ENCODE measurements at places on chromosomes 12 and 14.
A peak's percentile ranks its signal among the peaks of the same experiment; 100 is the strongest.

- DNase-seq = no peak
These were observed 375.5 kb downstream of the ALG10 start for GRCh38 chr12:34397591-34398365.

GRCh38 chr14:31038521-31039166 lies 12.5 kb upstream of the STRN3 start:
- DNase-seq = no peak

DNA sequence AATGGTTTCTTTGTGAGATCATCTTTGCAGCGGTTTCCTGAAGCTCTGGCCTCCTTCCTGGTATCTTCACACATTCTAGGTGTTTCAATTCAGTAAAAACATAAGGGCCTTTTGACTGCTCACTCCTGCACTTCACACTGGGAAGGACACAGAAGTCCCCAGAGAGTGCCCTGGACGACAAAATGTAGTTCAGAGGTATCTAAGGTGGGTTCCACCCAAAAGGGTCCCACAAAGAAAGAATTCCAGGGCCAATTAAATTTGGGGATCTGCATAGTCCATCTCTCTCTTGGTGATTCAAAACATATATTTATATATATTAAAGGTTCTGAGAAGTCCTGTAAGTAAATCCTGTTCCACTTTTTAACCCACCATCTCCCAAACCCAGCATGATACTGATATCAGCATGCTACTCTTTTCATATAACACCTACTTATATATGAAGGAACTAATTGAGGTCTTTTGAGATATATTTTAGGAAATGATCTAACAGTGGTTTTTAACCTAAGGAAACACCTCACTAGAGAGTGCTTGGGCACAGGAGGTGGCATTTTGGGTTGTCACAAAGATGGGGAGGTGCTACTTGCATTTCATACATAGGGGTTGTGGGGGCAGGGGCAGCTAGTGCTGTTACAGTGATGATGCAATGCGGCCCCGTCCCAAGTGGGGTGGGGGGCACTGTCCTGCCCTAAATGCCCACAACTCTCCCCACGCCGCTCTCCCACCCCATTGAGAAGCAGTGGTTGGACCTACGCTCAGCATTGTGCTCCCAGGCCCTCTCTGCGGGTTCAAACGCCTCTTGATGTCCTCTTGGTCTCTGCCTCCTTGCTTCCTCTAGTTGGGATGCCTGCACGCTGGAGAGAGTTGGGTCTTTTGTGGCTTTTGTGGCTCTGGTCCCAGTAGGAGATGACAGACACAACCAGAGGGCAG lies 109.4 kb downstream of the ARF6 start:
- DNase-seq = peak; percentile 61

DNA sequence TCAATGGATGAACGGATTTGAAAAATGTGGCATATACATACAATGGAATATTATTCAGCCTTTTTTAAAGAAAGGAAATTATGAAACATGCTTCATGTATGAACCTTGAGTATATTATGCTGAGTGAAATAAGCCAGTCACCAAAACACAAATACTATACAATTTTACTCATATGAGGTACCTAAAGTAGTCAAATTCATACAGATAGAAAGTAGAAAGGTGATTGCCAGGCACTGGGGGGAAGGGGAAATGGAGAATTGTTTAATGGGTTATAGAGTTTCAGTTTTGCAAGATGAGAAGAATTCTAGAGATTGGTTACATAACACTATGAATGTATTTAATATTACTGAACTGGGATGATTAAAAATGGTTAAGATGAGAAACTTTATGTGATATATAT lies 171.4 kb downstream of the TMTC3 start:
- no peak for DNase-seq

DNA sequence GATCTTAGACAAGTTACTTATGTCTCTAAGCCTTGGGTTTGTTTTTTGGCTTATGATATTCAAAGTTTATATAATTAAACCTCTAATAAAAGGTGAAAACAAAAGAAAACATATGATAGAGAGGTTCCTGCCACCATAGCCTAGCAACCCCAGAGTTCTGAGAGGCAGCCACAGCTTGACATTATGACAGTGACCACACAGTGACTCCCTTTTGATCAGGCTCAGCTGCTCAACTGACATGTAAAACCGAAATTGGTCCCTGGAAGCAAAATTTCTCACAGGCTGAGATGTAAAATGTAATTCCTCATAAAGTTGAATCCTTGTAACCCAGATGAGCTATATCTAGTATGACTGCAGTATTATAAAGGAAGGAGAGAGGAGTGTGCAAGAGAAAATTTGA lies 108.5 kb downstream of the GCH1 start:
- DNase-seq = no peak

GRCh38 chr12:47021298-47021697 lies 58.1 kb upstream of the PCED1B start:
- DNase-seq = no peak

DNA sequence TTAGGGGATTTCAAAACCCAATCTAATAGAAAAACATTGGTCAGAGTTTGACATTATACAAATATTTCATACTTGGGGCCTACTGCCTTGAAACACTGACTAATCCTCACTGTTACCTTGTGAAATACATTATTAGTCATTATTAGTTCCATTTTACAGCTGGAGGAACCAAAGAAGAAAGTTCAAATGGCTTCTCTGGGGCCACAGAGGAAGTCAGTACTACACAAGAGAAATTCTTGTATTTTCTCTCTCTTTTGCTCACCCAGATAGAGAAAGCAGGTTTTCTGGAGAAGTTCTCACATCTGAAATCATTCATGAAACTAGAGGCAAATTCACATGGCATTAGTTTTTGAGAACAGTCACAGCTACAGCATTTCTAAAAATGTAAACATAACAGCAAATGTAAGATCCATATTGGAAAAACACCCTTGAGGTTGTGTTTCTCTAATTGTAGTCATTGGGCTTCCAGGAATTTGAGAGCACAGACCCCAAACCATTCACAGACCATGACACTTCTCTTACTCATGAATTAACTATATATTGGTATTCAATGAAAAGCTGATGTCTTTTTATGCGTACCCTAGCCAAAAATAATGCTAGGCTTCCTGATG lies 83.0 kb downstream of the LLPH start:
- no peak for DNase-seq

GRCh38 chr14:56587701-56588100 lies 8.1 kb downstream of the TMEM260 start:
- no peak for DNase-seq

DNA sequence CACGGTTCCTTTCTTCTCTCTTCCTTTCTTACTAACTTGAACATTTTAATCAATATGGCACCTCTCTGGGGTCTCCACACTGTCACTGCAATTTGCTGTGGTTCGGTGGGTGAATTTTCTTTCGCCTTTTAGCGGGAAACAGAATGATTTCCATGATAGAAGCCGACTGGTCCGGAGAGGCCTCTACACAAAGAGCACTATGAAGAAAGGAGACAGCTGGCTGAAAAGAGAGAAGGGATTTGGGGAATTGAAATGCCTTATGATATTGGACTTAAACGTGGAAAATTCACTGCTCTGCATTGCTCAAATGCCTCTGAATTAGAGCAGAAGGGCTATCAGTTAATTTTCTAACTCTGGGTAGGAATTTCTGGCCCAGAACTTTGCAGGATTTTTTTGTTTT lies 55.9 kb downstream of the KCNA5 start:
- no peak for DNase-seq

GRCh38 chr12:111767362-111768158 lies 827 bp downstream of the ALDH2 start:
- DNase-seq = no peak

- no peak for DNase-seq
These were observed 82.7 kb upstream of the ESRRB start for GRCh38 chr14:76293221-76293620.

- no peak for DNase-seq
These were observed 405.6 kb downstream of the TMEM121 start for GRCh38 chr14:105931808-105932483.

DNA sequence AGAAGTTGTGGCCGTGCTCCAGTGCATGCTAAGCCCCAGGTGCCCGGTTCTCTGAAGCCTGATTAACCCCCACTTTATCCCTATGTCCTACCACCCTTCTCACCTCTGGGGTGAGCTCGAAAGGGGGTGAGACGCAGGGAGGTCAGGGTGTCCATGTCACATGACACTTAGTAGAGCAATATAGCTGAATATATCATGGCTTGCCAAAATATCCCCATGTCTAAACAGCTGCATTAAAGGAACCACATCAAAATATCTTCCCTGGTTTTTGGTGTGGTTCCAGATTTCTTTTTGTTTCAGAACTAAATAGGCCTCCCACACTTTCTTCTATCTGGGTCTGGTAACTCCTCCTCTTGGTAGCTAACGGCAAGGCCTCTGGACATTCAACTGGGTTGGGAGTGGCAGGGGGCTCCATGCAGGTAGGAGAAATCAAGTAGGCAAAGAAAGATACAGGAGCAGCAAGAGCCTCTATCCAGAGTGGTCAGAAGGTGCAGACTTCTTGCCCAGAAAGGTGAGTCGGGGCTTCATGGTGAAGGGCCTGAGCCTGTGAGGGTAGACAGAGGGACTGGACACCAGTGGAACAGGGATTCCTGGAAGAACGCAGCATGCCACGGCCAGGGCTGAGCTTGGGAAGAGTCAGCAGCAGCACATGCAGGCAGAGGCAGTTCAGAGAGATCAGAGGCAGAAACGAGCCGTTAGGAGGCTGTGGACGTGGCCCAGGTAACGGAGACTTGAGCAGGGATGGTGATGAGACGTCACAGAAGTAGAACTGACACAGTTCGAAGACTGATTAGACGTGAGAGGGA lies 202.8 kb upstream of the DIO3 start:
- DNase-seq = no peak

- DNase-seq = no peak
These were observed 2.7 kb upstream of the RPS6KA5 start for GRCh38 chr14:91063119-91063518.
